ENCODE measurements at places on chromosomes 5 and 9.

GRCh38 chr5:173974688-173975239 lies 14.2 kb upstream of the C5orf47 start:
- peak; percentile 50 for DNase-seq

DNA sequence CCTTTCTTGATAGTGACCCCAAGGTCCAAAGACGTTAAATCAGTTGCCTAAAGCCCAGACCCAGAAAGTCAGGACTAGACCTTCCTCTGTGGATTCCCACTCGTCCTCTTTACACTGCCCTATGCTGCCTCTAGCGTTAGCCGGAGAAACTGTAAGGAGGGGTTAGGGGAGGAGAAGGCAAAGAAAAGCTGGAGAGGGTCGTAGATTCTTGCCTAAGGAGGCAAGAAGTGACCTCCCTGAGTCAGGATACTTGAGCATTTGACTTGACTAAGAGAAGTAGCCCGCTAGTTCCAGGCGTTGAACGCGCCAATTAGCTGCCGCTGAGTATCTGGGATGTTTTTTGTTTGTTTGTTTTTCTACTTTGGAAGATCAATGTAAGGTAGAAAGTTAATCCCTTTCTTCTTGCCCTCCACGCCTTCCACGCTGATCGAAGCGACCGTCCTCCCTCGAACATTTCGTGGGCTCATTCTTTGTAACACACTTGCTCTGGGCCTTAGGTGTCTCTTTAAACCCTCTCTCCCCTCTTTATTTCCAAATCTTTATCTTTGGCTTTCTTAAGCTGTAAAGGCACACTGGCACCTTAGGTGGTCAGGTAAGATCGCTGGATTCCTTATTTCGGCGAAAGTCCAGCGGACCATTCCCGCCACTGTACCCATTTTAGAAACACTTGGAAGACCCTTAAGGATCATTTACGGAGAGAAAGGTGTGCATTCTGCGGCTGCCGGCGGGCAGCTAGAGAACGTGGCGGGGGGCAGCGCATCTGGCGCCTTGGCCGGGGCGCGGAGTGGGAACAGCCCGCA lies 5.1 kb upstream of the RGMB start:
- DNase-seq, result peak; percentile 61

- DNase-seq, result no peak
Measured at GRCh38 chr5:59891962-59892643, 1.4 kb downstream of the PDE4D start.

- no peak for DNase-seq
Measured at GRCh38 chr5:67416133-67416937, 219.7 kb upstream of the CD180 start.

DNA sequence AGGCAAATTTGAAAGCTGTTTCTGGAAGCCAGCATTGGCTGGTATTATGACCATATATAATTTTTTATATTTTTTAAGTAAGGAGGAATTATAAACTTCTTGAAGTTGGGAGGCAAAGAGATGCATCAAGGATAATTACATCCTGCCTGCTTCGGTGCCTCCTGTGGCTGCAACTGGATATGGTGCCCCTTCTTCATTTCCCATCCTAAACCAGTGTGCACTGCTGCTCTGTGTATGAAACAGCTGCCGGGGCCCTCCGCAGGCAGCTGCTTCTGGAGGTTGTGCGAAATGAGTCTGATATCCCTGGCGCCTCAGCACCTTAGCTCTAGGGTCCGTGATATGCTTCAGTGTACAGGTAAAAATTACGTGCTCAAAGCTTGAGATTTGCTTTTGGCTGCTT lies 304.2 kb downstream of the ENC1 start:
- no peak for DNase-seq

DNA sequence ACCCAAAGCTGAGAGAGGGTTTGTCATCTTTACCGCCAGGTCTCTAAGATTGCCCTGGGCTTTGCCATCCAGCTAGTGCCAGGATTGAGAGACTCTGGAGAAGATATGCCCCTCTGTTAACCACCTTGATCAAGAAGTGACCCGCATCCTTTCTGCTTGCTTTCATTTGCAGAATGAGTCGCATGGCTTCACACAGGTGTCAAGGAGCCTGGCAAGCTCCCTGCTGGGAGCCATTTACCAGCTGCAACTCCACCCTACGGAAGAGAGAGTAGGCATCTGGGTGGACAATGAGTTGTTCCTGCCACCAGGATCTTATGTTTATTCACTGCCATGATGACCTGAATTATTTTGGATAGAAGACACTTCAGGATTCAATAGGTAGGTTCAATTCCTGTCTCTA lies 43.0 kb downstream of the HSD17B3 start:
- DNase-seq, result no peak

GRCh38 chr9:113293285-113293878 lies 9.8 kb downstream of the RNF183 start:
- DNase-seq, result no peak

DNA sequence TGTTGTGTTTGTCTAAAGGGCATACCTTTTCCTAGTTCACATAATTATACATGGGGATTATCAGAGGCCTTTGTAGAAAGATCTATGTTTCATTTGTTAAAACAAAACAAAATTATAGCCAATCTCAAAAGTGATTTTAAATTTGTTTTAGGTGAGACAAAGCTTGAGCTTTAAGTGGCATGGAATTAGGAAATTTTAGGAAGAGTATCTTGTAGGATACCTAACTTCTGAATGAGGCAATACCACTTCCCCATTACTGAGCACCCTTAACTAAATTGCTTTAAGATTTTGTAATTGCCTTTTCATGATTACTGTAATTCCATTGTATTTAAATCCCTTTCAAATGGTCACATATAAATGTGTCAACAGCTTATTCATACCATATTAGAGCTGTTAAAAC lies 775.6 kb downstream of the NR2F1-AS1 start:
- no peak for DNase-seq

- DNase-seq, result peak; percentile 23
Measured at GRCh38 chr9:25742256-25742655, 64.0 kb upstream of the TUSC1 start.

GRCh38 chr9:127049044-127049443 lies 73.4 kb downstream of the ANGPTL2 start:
- peak; percentile 95 for DNase-seq

DNA sequence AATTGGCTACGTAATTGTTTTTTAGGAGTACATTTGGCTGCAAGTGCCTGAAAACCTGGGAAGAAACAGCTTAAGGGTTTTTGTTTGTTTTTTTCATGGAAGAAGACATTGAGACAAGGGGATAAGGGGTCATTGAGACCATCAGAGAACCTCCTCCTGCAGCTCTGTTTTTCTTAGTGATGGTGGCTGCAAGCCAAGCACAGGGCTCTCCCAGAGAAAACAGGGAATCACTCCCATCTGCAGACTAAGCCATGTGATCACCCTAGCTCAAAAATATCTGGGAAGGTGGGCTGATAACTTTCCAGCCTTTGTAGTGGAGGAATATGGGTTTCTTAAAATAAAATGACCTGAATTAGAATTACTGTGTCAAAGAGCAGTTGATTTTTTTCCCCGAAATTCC lies 25.1 kb downstream of the PALM2AKAP2 start:
- DNase-seq, result no peak

- DNase-seq, result no peak
Measured at GRCh38 chr5:168315416-168316138, 24.1 kb downstream of the WWC1 start.

- no peak for DNase-seq
Measured at GRCh38 chr9:80797831-80798688, 891.3 kb downstream of the TLE1 start.
